ENCODE measurements at places on chromosomes 5 and 9.

DNA sequence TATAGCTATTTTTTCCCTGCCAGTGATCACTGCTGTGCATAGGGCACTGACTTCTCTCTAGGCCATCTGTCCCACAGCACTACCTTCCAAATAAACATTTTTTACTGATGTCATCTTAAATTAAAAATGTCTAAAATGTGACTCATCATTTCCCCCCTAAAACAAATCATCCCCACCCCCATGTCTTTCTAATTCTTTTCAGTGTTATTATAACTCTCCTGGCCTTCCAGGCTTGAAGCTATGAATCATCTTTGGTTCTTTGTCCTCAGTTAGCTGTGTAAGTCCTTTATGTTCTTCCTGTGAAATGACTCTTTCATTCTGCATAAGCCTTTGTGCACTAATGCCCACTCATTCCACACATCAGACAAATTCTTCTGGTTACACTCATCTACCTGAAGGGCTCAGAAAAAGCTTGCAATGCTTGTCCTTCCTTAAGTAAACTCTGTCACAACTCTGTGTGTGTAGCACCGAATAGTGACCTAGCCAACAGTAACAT lies 78.1 kb downstream of the CFAP95 start:
- no peak for DNase-seq

- no peak for DNase-seq
Measured at GRCh38 chr5:122653087-122654017, 121.5 kb upstream of the SNX2 start.

- peak; percentile 46 for DNase-seq
Measured at GRCh38 chr9:104091708-104092107, 2.4 kb upstream of the SMC2 start.

DNA sequence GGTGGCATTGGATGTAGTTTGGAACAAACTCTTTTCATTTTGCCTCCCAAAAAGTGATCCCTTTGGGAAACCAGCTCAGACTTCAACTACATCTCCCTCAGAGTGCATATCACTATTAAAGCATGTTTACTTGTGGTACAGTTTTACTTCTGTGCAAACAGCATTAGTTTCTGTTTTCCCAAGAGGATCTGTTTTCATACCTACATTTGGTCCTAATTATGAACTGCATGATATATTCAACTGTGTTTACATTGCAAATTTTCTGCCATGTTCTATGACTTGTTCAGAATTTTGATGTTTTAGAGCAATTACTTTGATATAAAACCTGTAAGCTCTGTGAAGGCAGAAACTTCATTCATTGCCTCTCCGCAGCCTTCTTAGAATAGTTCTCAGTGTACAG lies 681.5 kb upstream of the ACO1 start:
- no peak for DNase-seq

DNA sequence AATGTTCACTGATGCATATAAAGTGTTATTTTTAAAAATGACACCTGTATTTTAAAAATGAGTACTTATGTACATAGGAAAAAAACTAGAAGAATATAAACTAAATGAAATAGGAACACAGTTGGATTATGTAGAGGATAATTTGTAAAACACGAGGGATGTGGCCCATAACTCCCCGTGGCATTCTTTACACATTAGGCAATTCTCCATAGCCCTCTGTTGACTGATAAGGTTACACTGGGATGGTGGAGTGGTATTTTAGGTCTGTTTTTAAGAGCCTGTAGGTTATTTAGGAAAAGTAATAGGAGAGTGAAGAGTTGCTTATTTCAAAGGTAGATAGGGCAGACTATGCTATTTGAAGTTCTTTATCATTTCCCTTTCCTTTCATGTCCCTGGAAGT lies 1.8 kb downstream of the CAVIN4 start:
- DNase-seq: no peak

DNA sequence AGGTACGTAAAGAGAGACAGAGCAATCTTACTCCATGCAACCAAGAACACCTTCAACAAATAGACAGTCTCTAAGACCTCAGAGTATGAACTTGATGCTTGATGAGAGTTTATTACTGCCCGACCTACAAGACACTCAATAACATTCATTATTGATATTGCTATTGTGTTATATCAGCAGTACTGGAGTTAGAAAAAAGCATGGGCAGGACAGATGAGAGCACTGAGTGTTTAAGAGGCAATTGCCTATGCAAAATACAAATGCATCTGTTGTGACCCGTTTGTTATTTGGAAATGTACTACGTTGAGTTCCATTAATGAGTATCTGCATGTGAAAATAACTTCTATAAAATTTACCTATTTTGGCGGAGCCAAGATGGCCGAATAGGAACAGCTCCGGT lies 8.1 kb upstream of the MARCOL start:
- DNase-seq: no peak

DNA sequence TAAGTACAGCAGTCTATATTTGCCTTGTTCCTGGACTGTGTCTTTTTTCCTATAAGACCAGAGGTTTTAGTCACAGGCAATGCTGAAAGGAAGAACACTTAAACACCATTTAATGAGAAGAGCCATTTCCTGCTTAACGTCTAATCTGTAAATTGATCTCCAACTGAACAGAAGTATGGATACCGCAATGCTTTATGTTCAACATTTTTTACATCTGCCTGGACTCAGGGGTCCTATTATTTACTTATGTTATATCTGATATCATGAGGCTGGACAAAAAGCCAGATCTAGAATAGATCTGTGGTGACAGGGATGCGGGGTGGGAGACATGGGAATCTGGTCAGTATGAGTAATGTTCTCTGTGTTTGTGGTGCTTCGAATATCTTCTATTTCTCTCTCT lies 334.6 kb upstream of the MPDZ start:
- no peak for DNase-seq

- DNase-seq: no peak
Measured at GRCh38 chr9:84748112-84748511, 78.6 kb downstream of the NTRK2 start.

- no peak for DNase-seq
Measured at GRCh38 chr5:113214606-113215323, 220.0 kb downstream of the TSSK1B start.

DNA sequence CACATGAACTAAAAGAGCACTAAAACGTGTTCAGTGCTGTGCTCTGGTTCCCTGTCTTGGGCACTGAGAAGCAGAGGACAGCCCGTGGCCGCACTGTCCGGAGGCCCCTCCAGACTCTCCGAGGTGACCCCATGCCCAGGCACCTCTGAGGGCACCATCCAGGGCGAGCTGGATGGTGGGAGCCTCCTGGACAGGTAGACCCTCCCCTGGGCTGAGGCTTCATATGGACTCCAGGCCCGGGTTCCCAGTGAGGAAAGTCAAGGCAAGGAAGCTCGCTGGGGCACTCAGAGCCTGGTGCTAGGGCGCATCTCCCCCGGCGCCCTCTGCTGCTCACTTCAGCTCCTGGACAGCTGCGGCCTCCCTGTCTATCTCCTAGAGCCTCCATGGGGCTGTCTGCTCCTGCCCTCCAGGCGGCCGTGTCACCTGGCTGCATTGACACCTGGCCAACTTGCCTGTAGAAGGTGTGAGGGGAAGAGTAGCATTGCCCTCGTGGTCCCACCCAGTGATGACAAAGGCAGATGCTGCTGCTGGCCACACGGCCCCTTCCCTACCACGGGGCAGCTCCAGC lies 178.2 kb upstream of the IRX1 start:
- DNase-seq: no peak

DNA sequence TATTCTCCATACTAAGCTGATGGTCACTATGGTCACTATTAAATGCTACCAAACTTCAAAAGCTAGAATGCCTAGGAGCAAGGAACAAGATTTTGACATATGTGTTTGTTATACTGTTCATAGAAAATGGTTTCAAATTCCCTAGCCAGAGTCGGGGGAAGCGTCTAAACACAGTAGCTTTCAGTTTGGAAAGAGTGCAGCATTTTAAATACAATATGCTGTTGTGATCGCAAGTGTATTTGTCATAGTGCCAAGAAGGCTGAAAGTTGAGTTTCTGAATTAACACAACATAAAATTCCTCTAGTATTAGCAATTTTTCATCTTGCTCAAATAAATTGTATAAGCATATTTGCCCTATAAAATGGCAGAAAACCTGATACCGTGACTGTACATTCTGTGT lies 280.4 kb downstream of the ZNF608 start:
- no peak for DNase-seq

GRCh38 chr5:136927571-136927970 lies 562.2 kb upstream of the TRPC7 start:
- DNase-seq: no peak

DNA sequence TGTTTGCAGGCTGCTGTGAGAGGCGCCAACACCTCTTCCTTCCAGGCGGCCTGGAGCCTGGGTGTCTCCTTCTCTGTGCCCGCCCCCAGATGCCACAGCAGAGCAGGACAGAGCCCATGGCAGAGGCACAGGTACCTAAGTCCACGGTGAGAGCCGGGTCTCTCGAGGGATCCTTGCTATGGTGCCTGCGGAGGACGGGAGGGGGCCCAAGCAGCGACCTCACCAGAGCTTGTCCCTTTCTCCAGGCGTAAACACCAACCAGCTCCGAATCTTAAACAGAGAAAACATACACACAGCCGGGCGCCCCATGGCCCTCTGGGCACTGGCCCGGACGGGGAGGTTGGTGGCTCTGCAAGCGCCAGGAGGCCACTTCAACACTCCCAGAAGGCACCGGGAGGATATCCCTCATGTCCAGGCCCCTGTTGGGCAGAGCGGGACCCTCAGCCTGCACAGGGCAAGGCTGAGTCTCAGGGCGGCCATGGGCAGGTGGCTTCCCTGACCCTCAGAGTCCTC lies 11.8 kb downstream of the CCDC187 start:
- DNase-seq: no peak

- DNase-seq: no peak
Measured at GRCh38 chr9:114002271-114002985, 75.7 kb downstream of the AMBP start.

GRCh38 chr9:546797-547223 lies 294.7 kb upstream of the DMRT1 start:
- no peak for DNase-seq

DNA sequence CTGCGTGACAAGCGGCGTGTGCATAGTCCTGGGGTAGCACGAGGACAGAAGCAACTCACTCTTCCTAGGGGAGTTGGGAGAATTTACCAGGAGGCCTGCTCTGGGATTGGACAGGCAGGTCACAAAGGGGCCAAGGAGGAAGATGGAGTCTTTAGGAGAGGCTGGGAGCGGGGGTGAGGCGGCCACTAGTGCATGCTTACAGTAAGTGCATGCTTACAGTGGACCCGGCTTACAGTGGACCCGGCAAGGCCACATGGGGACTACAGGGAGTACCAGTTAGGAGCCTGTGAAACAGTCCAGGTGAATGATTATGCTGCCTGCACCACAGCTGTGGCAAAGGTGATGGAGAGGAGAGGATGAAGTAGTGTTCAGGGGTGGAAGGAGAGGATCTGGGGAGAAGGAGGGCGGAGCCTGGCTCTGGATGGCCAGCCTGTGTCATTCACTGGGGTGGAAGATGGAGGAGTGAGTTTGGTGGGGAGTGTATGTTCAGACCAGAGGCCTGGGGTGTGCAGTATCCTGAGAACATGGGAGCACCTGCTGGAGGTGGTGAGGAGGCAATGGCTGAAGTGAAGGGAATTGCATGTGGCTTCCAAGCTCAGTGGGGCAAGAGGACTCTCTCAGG lies 78.7 kb downstream of the CRB2 start:
- no peak for DNase-seq

GRCh38 chr5:119943148-119943547 lies 313.8 kb downstream of the FAM170A start:
- no peak for DNase-seq

All from activated CD4-positive, alpha-beta T cell treated with anti-CD3 and anti-CD28 coated beads for 36 hours (primary cell).